ENCODE measurements at places on chromosomes 7 and 10.

DNA sequence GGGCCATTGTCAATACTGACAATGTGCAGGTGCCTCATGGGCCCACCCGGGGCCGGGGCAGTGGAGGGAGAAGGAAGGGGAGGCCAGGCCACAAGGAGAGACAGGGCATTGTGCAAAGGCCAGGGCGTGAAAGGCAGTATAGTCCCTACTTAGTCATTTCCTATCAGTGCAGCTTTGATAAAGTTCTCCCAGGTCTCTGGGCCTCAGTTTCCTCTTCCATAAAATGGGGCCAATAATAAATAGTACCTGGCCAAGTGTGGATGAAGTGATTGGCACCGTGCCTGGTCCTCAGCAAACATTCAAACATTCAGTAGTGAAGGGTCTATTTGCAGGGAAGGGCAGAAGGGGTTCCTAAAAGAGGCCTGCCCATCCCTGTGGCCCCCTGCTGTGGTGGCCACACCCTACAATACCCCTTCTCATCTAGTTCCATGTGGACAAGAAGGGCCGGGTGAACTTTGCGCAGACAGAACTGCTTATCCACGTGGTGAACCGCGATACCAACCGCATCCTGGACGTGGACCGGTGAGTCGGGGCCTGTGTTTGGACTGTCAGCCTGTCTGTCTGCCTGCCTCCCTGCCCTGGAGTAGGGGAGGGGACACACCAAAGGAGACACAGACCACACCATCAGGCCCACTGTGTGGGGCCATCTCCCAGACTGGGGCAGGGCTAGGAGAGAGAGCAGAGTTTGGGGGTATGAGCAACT is 36.9 kb upstream of the VSIR start:
- no peak for DNase-seq

DNA sequence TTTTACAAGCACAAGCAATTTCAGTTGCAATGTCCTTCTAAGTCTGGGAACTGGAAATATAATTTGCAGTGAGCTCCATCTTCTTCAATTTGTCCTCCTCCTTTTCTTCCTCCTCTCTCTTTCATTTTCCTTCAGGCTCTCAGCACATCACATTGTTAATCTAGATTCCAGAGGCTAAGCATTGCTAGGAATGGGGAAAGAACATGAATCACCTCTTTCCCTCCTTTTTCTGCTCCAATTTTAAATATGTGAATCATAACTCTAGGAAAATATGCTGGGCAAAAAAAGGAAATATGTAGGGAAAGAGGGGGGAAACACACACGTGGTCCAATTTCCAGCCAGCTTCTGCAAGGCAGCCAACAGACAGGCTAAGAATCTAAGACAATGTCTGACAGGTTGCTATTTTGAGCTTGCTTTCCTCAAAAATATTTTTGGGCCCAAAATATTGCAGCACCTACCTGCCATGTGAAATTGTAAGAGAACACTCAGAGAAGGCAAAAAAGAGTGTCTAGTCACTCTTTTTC is 72.7 kb upstream of the NUPR2 start:
- no peak for DNase-seq

DNA sequence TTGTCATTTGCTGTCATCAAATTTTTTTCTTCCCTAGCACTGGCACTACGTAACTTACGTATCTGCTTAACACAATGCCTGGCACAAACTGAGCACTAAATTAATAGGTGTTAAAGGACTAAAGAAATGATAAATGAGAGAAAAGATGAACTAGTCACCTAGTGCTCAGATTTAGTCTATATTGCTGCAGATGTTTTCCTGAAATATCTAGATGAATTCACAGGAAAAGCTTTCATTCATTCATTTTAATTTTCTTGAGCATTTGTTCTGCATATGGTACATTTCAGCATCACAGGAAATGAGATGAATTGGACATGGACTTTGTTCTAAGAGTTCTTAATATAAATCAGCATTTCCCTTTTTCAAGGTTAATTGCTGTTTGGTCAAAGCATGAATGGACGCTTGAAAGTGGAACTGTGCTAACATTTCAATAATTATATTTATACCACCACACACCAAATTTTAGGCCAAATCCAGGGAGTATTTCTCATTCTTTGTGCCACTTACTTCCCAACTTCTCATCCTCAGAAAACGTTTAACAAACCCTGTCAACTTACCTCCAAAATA is 163.2 kb upstream of the MDFIC start:
- no peak for DNase-seq

- DNase-seq: no peak
These were observed 517.1 kb upstream of the ANKRD30A start for GRCh38 chr10:36608251-36608650.

GRCh38 chr7:12965767-12966166 is 278.3 kb downstream of the ARL4A start:
- DNase-seq: no peak

DNA sequence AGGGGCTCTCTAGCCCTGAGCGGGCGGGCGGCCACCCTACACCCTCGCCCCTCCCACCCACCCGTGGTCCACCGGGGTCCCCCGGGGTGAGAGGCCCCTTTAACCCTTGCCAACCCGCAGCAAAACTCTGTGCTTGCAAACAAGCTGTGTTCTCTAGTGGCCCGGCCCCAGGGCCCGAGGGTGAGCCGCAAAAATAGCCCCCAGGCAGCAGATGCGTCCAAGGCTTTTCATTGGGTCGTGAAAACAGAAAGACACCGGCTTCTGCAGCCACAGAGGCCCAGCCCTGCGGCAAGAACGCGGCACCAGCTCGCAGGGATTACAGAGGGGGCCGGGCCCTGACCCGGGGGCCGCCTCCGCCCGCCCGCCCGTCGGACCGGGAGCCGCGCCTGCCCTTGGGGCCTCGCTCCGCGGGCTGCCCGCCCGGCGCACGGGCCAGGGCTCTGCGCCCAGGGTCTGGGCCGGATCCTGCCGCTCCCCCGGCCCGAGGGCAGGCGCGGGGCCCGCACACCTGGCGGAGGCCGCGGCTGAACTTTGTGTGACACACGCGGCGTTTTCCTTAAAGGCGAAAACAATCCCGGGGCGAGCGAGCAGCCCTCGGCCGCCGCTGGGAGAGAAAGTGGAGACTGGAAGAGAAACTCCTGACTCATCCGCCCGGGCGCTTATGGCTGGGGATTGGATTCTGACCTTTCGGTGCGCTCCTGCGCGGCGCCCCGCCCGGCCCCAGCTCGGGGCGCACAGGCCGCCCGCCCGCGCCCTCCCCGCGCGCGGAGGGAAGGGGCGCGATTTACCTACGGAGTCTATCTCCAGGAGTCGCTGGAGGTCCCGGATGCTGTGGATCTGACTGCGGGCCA is 2.8 kb downstream of the PDGFA start:
- peak; percentile 56 for DNase-seq

GRCh38 chr10:361203-362081 is 226.2 kb downstream of the ZMYND11 start:
- DNase-seq: no peak

GRCh38 chr10:4181081-4181480 is 396.1 kb upstream of the KLF6 start:
- DNase-seq: no peak

GRCh38 chr10:28807760-28808613 is 130.7 kb downstream of the BAMBI start:
- no peak for DNase-seq

GRCh38 chr7:75054744-75055143 is 18.9 kb downstream of the RCC1L start:
- DNase-seq: no peak

- peak; percentile 92 for DNase-seq
These were observed 3.7 kb downstream of the ELOVL3 start for GRCh38 chr10:102229810-102230263.

DNA sequence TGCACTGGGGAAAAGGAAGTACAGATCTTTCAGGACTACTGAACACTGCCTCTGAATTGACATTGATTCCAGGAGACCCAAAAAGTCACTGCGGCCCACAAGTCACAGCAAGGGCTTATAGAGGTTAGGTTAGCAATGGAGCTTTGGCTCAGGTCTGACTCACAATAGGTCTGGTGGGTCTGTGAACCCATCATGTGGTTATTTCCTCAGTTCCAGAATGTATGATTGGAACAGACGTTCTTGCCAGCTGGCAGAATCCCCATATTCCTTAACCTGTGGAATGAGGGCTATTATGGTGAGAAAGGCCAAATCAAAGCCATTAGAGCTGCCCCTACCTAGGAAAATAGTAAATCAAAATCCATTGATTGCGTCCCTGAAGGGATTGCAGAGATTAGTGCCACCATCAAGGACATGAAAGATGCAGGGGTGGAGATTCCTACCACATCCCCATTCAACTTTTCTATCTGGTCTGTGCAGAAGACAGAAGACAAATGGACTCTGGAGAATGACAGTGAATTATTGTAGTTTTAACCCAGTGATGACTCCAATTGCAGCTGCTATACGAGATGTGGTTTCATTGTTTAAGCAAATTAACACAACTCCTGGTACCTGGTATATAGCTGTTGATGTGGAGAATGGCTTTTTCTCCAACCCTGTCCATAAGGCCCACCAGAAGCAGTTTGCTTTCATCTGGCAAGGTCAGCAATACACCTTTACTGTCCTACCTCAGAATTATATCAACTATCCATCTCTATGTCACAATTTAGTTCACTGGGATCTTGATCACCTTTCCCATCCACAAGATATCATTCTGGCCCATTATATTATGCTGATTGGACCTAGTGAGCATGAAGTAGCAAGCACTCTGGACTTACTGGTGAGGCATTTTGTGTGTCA is 44.5 kb upstream of the PIK3CG start:
- no peak for DNase-seq

DNA sequence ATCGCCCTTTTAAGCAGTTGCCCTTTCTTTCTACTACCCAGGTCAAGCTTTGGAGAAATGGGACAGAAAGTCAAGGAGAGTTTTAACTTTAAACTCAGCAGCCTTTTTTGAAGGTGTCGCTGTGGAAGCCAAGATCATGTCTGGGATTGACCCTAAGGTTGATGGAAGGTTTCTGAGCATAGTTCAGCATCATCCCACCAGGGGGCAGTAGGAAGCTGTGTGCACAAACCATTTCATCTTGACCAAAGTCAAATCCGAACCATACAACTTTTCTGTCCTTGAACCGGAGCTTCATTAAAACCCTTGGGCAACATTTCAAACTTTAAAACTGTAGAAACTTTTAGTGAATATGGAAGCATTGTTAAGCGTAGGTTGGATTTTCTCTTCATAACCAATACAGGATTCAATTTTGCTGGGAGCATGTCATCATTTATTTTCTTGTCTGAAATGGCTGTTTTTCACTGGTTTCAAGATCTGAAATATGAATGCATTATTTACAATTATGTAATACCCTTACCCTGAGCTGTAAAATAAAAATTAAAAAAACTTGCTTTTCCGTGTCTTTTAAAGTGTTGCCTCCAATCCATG is 214.4 kb upstream of the KIAA1217 start:
- peak; percentile 55 for DNase-seq

DNA sequence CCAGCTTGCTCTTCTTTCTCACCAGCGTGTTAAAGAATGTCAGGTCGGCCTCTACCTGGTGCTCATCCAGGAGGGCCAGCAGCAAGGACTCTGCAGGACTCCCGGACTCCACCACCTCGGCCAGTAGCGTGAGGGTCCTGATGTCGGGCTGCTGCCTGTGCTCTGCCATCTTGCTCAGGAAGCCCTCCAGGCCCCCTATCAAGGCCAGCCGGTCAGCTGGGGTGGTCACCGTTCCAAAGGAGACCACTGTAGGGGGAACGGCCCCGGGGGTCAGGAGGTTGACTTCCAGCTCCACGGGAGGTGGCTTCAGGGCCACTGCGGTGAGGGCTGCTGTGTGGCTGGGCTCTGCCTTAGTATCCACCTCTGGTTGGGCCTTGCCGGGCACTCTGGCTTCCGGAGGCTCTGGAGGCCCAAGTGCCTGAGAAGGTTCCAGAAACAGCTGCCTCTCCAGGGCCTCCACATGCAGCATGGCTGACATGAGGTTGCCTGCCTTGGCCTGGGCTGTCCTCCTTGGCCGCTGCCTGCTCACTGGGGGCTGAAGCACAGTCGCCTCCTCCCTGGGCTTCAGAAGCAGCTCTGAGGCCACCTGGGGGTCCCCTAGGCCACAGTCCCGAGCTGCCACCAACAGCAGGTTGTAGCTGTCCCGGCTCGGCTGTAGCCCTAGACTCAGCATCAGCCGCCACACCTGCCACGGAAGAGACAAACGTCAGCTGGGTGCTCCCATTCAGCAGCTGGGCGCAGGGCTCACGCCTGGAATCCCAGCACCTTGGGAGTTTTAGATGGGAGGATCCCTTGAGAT is 13.5 kb downstream of the PTCD1 start:
- no peak for DNase-seq

DNA sequence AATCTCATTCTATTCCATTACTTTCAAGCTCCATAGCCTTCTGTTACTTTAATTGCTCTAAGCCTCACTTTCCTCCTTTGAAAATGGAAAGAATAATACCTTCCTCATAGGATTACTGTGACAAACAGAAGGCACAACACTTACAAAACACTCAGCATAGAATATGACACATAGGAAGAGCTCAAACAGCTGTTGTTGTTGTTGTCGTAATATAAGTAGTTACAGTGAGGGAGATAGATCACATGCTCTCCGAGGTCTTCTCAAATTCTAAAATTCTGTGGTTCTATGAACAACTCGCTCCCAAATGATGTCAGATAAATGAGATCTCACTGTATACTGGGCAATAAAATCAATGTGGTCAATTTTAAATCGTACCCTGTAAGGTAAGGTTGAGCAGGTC is 1049.3 kb upstream of the C7orf33 start:
- DNase-seq: no peak

GRCh38 chr10:131063311-131063710 is 248.2 kb downstream of the TCERG1L start:
- DNase-seq: no peak

DNA sequence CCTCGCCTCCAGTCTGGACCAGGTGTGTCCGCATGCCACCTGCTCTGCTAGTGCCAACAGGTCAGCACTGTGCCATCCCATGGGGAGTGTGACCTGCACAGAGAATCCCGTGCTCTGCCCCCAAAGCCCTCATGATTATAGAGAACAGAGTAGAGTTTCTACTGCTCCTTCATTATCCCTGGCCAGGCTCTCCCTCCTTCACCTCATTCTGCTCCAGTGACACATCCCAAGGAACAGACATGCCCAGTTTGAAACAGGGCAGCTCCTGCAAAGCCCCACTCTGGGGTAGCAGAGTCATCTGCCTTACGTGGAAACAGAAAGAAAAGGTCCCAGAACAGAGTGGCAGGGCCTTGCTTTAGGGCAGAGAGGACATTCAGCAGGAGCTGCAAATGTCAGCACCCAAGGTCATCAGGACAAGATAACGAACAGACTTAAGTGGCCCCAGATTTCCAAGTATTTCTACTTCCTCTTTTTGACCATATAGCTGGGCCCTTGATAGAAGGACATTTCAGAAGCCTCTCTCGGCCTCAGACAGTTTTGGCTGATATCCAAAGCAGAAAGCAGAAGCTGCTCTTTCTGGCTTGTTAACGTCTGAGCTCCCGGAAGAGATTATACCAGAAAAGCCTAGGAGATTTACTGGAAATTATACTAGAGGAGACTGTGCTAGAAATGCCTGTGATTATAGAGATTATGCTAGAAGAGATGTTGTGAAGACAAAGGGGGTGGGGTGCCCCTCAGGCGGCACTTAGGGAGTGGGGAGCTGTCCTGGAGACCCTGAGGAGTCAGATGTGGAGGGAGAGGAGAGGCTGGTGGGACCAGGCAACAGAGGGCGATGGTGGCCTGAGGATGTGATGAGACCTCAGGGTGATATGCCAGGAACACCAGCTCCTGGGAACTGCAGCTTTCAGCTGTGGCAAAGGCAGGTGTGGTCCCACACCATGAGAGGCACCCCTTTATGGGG is 12.6 kb downstream of the TMEM176B start:
- no peak for DNase-seq

- no peak for DNase-seq
These were observed 169.0 kb downstream of the SRPK2 start for GRCh38 chr7:105219771-105220160.

Data from activated CD4-positive, alpha-beta T cell treated with anti-CD3 and anti-CD28 coated beads, Interleukin-2, amount 50 U/mL, for 48 hours (primary cell).